ENCODE measurements at places on chromosomes 12 and 14.
A peak's percentile ranks its signal among the peaks of the same experiment; 100 is the strongest.

DNA sequence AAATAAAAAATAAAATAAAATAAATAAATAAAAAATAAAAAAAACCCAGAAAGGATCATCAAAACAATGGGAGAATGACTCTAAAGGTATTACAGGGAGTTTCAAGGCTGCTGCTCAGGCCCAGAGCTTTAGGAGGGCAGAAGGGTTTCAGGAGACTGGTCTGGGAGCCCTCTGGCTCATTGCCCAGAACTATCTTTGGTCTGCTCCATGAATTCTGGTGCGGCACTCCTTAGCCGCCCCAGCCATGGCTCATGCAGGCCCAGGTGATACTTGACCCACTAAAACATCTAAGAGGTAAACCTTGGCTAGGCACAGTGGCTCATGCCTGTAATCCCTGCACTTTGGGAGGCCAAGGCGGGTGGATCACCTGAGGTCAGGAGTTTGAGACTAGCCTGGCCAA, 14.7 kb upstream of the TMED10 start:
- no peak for DNase-seq

DNA sequence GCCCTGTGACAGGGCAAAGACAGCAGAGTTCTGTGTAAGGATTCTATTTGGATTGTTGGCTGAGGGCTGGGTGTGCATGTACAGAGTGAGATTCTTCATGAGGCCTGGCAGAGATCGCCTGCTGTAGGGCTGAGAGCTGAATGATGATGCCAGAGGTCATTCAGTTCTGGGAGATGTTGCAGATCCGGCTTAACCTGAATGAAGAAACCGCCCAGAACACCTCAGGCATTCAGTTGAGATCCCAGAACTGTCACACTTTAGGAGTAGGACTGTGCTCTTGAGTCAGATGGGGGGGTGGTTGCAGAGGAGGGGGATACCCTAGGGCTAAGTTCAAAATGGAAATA, 5.8 kb upstream of the EVL start:
- no peak for DNase-seq

GRCh38 chr12:22334410-22335100, at the start of gene ST8SIA1:
TSS of gene ST8SIA1 (minus strand) at chr12:22334707. CDS start at chr12:22334232, 475 bp downstream.
- peak; percentile 53 for DNase-seq

DNA sequence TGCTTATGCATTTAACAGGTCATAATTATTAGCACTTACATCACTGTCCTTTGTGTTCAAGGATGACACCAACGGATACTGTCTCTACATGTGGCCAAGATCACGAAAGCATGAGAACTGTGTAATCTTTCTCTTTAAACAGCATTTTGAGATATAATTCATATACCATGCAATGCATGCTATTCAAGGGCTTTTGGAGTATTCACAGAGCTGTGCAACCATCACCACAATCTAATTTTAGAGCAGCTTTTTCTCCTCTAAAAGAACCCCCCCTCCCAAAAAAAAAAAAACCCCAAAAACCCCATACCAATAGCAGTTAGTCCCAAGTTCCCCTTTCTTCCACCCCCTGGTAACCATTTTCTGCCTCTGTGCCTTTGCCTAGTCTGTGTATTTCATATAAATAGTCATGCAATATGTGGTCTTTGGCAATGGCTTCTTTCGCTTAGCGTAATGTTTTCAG, 60.6 kb downstream of the SPRING1 start:
- no peak for DNase-seq

DNA sequence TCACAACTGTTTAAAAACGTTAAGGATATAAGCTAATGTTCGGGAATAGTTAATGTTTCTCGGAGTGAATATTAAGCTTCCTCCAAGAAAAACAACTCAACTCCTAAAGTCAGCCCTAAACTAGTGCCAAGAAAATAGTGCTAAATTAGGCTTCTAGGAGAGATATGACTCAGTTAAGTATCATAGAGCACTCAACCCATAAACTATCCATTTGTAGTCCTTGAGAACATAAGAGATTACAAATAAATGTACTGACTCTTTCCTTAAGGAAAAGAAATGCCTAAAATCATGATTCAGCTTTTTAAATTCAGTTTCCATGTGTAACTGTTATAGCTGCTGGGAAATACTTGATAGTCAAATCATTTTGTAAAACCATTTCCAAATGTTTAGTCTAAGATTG, 117.1 kb downstream of the HMGA2 start:
- no peak for DNase-seq

All from WTC11 (cell line).